CD4-positive, alpha-beta T cell treated with Interleukin-6 at 100 ng/mL for 8 hours (primary cell): ENCODE measurements at places on chromosomes 2 and 18.

DNA sequence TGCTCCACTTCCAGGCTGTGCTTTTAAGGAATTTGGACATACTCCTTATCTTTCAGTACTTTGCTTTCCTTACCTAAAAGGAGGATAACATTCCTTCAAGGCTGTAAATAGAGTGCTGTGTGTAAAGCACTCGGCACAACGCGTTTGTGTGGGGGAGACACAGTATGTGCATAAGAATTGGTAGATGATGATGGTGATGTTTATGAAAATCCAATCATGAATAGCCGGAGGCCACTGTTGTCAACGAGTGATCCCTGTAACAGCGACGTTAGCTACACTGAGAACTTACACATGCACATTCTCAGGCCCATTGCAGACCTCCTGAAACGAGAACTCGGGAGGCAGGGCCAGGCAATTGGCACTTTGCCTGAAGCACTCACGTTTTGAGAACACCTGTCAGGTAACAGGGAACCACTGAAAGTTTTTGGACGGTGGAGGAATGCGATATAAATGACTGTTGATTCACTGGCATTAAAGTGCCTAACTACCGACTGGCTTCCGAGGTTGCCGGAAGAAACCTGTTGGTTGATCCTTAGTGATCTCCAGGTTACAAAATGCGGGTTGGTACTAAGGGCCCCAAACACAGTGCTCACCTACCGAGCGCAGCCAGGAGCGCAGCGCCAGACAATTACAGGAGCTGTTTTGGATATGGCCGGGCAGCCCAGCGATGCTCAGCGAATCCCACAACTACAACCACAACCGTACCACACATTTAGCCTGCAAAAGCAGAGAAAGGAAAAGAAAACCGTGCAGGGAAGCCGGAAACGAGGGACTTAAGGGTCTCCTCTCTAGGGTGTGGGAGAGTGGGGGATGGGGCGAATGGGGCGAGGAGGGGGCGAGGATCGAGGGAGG is 1.0 kb upstream of the MAP4K4 start:
- DNase-seq, result no peak

DNA sequence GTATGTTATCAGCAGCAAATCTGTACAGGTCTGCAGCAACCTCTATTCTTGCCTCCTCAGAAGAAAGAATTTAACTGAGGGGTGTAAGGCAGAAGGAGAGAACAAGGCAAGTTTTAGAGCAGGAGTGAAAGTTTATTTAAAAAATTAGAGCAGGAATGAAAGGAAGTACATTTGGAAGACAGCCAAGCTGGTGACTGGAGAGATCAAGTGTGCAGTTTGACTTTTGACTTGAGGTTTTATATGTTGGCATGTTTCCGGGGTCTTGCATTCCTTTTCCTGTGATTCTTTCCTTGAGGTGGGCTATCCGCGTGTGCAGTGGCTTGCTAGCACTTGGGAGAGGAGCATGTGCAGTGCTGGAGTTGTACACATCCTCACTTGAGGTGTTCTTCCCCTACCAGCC is 16.5 kb upstream of the CERS6 start:
- no peak for DNase-seq

- no peak for DNase-seq
Measured at GRCh38 chr18:47978141-47978540, 47.7 kb upstream of the SMAD2 start.

- no peak for DNase-seq
Measured at GRCh38 chr2:11669454-11670291, at the start of gene NTSR2. TSS of gene NTSR2 (minus strand) at chr2:11670195. CDS start at chr2:11670129, 66 bp downstream.

GRCh38 chr18:26806224-26806623 is 59.3 kb downstream of the AQP4 start:
- no peak for DNase-seq

- no peak for DNase-seq
Measured at GRCh38 chr2:42874949-42875801, 82.8 kb upstream of the HAAO start.

GRCh38 chr2:61268249-61268648 is 106.3 kb downstream of the C2orf74 start:
- DNase-seq, result no peak

- no peak for DNase-seq
Measured at GRCh38 chr18:60189856-60190255, 182.7 kb downstream of the MC4R start.

- peak; percentile 3 for DNase-seq
Measured at GRCh38 chr18:62187543-62188510, 772 bp downstream of the RELCH start.

DNA sequence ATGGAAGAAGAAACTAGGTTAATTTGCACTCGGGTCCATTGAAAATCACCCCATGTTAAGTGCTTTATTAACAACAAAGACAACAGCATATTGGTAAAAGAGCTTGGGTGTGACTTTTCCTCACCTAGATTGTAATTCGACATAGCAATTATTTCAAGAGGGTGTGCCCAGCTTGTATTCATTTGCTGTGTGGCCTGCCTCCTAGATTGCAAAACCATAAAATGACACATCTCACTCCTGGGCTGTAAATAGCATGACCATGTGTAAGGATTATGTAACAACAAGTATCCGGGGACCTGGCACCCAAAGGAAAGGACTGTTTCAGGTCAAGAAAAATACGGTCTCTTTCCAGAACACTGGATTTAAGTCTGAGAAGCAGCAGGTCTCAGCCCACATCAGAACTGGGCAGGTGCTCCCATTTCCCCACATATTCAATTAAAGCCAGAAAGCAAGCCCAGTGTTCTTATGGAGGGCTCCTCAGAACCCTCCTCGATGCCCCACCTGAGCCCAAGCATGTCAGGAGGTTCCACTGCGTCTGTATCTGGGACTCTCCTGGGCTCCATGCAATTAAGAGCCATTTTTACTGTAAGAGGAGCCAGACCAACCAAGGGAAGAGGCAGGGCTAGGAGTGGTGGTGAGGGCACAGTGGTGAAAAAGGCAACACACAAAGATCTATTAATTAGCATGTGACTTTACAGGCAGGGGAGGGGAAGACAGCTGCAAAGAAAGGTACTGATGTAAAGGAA is 39.2 kb downstream of the MREG start:
- no peak for DNase-seq

GRCh38 chr2:204749319-204749718 is 204.0 kb downstream of the PARD3B start:
- no peak for DNase-seq
